NCI-H1694 (cell line): ENCODE measurements at places on chromosomes 11 and 22.

DNA sequence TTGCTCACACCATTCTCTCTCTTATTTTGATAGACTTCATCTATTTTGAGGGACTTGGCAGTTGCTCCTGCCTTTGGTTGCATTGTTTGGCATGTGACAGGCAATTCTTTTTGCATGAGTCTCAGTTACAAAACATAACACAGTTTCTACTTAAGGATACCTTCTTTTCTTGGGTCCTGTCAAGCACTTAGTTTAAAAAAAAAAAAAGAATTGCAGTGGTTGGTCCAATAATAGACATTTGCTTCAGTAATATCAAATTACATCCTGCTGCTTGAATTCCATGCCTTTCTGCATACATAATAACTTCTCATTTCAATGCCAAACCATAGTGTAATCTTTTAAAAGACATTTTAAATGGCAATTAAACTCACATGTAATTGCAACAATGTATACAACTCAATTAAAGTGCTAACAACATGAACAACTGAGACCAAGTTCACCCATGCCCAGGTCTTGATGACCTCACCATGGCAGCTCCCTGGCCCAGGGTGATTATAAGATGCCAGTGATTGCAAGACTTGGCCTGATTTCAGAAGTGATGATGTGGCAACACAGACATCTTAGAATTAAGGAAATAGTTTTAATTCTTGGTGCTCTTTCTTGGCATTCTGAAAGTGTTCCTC is 32.2 kb upstream of the PLET1 start:
- DNase-seq: no peak

- no peak for DNase-seq
These were observed 42.8 kb downstream of the ZNF202 start for GRCh38 chr11:123698546-123699127.

DNA sequence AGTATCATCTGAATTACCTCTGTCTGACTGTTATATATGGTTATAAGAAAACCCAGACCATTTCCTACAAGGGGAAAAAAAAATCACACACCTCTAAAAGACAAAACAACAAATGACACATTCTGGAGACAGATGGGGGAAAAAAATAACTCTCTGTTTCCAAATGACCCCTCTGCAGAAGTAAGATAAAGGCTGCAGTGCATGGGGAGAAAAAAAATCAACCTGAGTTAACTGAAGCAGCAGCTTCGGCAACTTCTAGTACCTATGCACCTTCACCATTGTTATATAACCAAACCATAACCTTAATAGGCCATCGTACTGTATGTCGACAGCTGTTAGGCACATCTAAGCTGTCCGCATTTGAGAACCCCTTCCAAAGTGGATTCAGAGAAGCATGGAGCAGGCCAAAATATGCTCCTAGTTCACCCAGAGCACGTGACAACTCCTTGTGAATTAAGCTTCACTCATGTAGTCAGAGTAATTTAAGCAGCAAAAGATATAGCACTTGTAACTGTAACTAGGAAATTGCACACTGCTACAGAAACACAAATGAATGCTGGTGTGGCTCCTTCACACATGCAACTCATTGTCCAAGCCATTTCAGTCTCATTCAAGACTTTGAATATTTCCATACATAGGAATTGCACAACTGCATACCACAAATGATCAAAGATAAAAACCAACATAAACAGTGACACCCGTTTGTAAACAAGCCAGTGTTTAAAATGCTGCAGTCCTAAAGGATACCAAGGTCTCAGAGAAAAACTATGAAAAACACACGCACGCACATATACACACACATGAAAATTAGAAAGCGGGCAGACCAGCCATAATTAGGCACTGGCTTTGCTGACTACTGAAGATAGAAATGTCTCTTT is 2.7 kb downstream of the SIK3 start:
- DNase-seq: no peak

DNA sequence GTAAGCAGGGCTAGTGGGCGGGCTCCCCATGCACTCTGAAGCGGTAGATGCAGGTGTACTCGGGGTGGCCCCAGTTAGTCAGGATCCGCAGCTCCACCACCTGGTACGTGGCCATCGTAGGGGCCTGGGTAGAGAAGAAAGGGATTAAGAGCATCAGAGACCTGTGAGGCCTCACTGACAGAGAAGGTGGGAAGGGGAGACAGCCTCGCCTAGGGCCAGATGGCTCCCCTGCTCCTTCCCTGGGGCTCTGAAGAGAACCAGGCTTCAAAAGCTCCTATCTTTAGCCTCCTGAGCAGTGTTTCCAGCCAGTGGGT is 19.6 kb downstream of the SUN2 start:
- DNase-seq: no peak

- DNase-seq: no peak
These were observed 6.3 kb downstream of the ZBTB3 start for GRCh38 chr11:62747475-62748160.

DNA sequence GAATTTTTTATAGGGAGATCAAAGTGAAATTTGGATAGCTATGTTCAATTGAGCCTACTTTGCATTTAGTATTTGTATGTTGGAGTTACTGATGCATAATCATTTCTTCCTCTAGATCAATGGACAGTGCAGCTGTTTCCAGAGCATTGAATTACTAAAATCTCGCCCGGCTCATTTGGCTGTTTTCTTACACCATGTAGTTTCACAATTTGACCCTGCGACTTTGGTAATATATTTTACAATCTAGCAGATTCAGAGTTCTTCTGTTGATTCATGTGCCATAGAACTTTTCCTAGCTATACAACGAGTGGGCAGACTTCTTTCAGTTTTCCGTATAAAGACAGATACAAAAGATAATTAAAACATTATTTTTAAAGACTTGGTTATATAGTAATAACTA is 70.0 kb upstream of the GRIK4 start:
- DNase-seq: no peak
